NCI-H2171 treated with DMSO at 0.1 percent for 48 hours (cell line): ENCODE measurements at places on chromosomes 1 and 21.

GRCh38 chr1:243568793-243569192 is 281.2 kb downstream of the AKT3 start:
- DNase-seq, result no peak

GRCh38 chr1:26029054-26029863 is 7.7 kb downstream of the EXTL1 start:
- DNase-seq, result no peak

GRCh38 chr1:182770232-182770631 is 19.3 kb upstream of the NPL start:
- DNase-seq, result no peak

DNA sequence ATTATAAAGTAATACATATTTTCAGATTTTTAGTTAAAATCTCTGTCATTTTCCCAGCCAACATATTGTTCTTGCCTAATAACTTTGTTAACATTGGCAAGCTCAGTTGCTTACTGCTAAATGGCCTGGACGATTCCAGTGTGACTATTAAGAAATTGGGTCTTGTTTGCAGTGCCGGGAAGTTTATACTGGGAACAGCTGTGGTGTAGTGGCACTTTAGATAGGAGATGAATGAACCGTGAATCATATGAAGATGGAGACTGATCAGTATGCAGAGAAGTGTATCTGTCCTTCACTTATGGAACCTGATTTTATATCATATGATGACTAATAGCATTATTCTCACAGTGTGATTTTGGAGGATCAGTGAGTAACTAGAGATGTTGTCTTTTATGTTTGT is 3.3 kb downstream of the CHRM3 start:
- DNase-seq, result no peak

DNA sequence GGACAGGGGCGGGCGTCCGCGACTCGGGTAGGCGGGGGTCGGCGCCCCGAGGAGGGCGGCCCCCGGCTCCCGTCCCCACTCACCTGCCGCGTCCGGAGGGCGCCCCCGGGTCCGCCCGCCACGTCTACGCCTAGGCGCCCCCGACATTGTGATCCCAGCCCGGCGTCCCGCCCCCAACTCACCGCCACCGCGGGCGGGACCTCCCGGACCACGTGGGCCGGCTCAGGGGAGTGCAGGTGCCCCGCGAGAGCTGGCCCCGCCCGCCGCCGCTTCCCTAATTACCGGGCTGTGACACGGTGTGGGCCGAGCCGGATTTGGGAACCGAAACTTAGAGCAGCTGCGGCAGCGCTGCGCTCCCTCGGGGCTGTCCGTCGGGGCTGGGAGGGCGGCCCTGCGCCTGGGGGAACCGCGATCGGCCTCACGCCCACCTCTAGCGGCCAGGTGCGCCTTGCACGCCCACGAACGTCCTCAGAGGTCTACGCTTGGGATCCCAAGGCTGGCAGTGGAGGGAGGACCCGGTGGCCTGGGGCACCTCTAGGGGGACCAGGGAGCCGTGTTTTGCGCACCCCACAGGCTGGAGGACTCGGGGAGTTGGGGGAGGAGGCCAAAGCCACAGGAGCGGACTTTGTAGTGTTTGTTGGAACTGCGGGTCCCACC is 521 bp upstream of the NADK start:
- peak; percentile 71 for DNase-seq

- DNase-seq, result no peak
These were observed 6.1 kb upstream of the MTF1 start for GRCh38 chr1:37865348-37866120.

DNA sequence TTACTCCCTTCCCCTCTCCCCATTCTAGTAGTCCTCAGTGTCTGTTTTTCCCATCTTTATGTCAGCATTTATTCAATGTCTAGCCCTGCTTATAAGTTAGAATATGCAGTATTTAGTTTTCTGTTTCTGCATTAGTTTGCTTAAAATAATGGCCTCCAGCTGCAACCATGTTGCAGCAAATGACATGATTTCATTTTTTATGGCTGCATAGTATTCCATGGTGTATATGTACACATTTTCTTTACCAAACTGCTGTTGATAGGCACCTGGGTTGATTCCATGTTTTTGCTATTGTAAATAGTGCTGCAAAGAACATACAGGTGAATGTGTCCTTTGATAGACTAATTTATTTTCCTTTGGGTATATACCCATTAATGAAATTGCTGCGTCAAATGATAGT is 267.7 kb downstream of the SRGAP2C start:
- DNase-seq, result no peak

DNA sequence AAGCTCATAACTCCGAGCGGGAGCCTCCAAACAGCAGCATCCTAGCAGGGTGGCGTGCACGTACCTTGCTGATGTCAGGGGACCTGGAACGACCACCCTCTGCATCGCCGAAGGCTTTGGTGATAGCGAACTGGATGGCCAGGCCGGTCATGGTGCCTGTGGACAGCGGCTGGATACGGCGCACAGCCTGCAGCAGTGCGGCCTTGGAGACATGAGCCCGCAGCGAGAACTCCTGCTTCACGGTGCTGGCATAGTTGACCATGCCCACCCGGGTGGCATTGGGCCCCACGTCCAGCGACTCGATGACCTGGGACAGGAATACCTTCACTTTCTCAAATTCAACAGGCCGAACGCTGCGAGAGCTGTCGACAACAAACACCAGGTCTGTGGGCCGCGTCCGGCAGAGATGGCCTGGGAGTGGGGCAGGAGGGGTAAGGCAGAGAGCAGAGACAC is 2.0 kb downstream of the MATN1 start:
- DNase-seq, result no peak

DNA sequence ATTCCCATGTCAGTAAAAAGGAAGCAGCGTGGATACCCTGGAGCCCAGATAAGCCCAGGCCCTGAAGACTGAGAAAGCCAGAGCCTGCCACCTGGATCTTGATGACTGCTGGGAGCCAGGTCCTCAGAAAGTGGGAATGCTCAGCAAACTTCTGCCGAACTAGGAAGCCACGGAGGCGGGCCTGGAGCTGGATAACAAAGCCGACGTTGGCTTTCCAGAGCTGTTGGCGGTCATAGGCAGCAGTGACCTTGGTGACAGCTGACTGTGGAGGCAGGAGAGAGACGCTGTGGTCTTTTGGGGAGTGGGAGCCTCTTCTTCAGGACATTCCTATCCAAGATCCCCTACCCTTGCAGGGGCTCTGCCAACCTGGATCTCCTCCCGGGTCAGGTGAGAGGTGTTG is 24.4 kb downstream of the IQGAP3 start:
- no peak for DNase-seq

- no peak for DNase-seq
These were observed 9.9 kb downstream of the CD160 start for GRCh38 chr1:145729196-145729595.
